ENCODE measurements at places on chromosomes 4 and X.

DNA sequence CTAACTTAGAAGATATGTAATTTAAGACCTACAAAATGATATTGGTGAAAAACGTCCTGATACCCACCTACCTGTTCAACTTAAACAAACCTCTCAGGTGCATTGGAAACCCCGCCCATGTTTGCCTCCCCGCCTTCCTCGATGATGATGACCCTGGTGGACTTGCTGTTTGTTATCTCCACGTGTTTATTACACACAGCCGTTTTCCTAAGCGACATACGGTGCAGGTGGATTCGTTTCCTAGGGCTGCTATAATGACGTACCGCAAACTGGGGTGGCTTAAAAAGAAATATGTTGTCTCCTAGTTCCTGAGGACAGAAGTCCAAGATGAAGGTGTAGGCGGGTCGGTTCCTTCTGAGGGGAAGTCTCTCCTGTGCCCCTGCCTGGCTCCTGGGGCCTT is 110.7 kb downstream of the GPR143 start:
- no peak for DNase-seq

GRCh38 chr4:54016504-54016903 is 47.9 kb downstream of the CHIC2 start:
- DNase-seq = no peak

- no peak for DNase-seq
Observed at GRCh38 chr4:83276299-83277040, 8.1 kb downstream of the COQ2 start.

DNA sequence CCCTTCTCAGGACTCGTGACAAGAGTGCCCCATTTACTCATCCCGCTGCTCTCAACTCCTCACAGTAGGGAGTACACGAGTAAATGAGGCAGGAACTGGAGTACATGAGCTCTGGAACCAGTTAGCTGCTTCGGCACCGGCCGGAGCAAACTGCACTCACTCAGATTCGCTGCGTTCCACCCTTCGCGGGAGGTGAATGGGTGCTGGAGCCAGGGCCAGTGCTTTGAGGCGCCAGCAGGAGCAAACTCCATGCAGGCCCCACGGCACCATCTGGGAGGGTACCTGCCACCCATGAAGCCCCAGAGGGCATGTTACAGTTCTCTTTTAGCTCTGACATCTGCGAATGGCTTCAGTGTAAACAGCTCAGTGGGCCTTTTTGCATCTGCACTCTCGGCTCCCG is 315.5 kb upstream of the GK2 start:
- peak; percentile 64 for DNase-seq

DNA sequence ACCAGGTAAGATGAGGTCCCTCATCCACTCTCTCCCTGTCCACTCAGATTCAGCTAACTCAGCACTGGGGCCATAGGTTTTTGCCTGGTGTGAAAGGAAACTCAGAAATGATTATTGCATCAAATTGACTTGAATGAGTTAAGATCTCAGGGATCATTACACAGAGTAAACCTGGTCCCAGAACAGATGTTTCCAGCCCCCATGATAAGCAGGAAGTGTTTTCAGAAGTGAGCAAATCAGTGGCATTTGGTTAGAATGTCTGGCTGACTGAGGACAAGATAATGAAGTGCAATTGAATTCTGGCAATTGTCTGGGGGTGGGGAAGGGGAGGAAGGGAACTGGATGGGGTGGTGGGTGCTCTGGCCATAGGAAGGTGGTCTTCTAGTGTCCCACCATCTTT is 108.0 kb downstream of the CHIC2 start:
- no peak for DNase-seq

DNA sequence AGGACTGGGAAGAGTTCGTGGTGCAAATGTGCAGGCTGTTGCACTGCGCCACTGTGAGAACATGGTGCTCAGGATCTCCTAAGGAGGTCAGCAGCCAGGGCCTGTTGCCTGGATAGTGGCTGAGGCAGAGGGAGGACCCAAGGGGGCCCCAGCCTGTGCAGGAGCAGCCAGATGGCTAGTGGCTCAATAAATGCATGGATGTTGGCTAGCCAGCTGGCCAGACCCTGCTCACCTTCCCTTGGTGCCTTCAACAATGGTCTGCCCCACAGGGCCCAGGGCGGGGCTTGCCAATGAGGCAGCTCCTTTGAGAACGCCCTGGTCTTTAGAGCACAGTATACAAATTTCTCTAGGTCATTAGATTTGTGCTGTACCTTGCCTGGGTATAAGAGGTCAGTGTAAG is 67.4 kb downstream of the TNIP2 start:
- no peak for DNase-seq

DNA sequence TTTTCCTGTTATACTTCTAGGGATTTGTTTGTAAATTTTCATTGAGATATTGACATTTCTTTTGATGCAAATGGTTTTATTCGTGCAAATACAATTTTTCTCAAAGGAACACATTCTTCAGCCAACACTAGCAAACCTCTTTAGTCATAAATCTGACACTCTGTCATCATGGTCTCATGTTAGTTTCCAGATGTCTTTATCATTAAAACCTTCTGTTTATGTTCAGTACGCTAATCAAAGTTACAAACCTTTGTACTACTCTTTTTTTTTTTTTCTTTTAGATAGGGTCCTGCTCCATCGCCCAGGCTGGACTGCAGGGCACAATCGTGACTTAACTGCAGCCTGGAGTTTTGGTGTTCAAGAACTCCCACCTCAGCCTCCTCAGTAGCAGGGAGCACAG is 7.1 kb downstream of the SLC25A31 start:
- DNase-seq = no peak

- no peak for DNase-seq
Observed at GRCh38 chrX:53354669-53355068, 67.8 kb downstream of the SMC1A start.

Measured in NCI-H446 treated with DMSO at 0.1 percent for 48 hours (cell line).